Stimulated activated CD4-positive, alpha-beta T cell treated with anti-CD3 and anti-CD28 coated beads, Interleukin-1b, Interleukin-23, amount 100 ng/mL, for 24 hours (primary cell): ENCODE measurements at places on chromosomes 6 and 20.
A peak's percentile ranks its signal among the peaks of the same experiment; 100 is the strongest.

GRCh38 chr6:15284743-15285142 is 38.9 kb downstream of the JARID2 start:
- no peak for DNase-seq

- DNase-seq = no peak
Measured at GRCh38 chr6:17469006-17469832, 75.8 kb downstream of the CAP2 start.

DNA sequence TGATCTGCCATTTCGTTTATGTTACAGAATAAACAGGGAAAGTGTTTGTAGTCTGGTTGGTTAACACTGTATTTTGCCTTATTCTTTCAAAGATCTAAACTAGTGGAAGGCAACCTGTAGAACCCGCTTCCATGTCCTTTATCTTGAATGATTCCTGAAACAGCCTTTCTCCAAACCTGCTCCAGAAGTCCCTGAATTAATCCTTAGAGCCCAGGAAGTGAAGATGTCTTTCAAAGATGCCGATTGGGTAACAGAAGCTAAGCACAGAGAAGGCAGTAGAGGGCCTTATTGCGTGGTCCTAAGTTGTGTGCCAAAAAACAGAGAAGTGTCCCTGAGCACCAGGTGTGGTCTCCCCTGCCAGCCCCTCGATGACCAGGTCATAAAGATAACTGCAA is 19.2 kb upstream of the ZSCAN16 start:
- DNase-seq = no peak

- no peak for DNase-seq
Measured at GRCh38 chr6:143872201-143872600, 7.9 kb downstream of the ZC2HC1B start.

- DNase-seq = no peak
Measured at GRCh38 chr6:131929264-131929663, 21.9 kb downstream of the CCN2 start.

DNA sequence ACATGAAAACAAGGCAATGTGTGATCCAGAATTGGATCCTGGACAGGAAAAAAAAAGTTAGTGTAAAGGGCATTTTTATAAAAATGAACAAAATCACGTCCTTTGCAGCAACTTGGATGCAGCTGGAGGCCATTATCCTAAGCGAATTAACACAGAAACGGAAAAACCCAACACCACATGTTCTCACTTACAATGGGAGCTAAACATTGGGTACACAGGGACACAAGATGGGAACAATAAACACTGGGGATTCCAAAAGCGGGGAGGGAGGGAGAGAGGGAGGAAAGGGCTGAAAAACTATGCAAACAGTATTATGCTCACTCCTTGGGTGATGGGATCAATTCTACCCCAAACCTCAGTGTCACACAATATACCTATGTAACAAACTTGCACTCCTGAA is 91.4 kb upstream of the BTBD3 start:
- no peak for DNase-seq

GRCh38 chr6:147055821-147056392 is 148.3 kb upstream of the STXBP5 start:
- no peak for DNase-seq

DNA sequence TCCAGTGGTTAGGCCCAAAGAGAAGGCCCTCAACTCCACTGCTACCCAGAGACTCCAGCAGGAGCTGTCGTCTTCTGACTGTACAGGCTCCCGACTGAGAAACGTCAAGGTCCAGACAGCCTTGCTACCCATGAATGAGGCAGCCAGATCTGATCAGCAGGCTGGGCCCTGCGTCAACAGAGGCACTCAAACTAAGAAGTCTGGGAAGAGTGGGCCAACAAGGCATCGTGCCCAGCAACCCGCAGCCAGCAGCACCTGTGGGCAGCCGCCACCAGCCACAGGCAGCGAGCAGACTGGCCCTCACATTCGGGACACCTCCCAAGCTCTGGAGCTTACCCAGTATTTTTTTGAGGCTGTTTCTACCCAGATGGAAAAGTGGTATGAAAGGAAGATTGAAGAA is 8.1 kb downstream of the LYRM2 start:
- no peak for DNase-seq

DNA sequence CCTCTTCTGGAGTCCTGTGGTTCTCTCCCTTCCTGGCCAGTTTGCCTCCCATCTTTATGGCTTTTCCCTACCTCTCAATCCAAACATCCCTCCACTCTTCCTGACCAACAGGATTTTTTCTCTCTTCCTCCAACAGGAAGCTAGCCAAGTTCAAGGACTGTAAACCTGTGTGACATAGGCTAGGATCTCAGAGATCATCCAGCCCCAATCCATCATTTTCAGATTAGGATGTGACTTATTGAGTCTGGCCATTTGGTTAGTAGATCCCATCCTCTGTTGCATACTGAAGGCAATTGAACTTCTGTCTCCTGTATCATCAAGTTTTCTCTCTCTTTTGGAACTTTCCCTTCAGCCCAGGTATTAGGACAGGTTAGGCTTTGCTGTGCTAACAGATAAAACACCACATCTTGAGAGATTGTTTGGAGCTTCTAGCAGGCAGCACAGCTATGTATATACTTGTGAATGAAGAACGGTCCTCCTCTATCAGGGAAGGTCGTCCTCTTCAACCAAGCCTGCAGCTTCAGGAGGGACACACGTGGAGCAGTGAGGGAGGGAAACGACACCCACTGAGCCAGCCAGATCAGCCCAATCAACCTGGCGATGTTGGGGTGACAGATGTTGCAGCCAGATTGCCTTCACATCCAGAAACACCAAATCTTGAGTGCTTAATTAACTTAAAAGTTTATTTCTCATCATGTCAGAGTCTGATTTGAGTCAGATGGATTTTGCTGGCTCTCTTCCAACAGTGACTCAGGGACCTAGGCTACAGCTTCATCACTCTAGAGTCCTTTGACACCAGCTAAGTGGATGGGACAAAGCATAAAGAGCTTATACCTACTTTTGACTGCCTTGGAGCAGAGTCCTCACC is 106.8 kb downstream of the GJA10 start:
- peak; percentile 35 for DNase-seq

DNA sequence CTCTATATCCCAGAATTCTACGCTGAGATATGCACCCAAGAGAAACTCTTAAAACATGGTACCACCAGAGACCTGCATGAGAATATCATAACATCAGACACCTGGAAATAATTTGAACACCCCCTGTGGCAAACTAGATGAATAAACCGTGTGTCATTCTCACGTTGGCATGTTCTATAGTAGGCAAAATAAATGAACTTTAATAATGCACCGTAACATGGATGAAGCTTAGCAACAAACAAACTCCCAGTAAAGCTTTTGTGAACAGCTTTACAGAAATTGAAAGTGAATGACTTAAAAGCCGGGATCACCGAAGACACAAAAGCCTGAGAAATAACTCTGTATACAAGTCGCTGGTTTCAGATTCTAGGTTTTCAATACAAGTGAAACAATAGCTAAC is 1166.8 kb upstream of the CITED2 start:
- DNase-seq = no peak

GRCh38 chr6:164531736-164532135 is 777.7 kb downstream of the C6orf118 start:
- DNase-seq = no peak

DNA sequence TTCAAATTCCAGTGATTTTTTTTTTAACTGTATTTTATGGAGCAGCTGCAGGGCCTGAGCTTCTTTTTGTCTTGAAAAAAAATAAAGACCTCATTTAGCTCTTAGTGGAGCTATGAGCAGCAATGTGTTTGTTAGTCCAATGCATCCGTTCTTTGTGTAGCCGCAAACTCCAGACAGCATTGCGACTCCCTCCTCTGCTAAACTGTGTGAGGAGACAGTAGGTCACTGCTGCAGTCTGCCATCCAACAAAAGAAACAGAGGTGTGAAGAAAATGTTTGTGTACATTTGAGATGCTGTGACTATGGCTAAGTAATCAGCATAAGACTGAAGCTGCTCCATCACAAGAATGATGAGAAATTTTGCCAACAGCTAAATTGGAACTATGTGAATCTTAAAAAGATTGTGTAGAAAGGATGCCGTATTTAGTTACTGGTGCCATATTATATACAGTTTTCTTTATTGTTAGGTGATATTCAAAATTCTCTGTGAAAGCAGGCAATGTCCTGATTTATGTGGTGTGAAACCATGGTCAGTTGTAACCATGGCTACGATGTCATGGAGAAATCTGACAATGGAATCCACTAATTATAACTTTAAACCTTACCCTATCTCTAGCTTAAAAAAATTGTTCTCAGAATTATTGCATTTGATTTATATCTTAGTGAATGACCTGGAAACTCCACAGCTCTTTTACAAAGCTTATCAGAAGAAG is 428.8 kb upstream of the EPHA7 start:
- DNase-seq = no peak

- no peak for DNase-seq
Measured at GRCh38 chr6:87995461-87995860, 52.2 kb upstream of the SPACA1 start.

- DNase-seq = no peak
Measured at GRCh38 chr6:158661156-158661685, 11.4 kb downstream of the SYTL3 start.

DNA sequence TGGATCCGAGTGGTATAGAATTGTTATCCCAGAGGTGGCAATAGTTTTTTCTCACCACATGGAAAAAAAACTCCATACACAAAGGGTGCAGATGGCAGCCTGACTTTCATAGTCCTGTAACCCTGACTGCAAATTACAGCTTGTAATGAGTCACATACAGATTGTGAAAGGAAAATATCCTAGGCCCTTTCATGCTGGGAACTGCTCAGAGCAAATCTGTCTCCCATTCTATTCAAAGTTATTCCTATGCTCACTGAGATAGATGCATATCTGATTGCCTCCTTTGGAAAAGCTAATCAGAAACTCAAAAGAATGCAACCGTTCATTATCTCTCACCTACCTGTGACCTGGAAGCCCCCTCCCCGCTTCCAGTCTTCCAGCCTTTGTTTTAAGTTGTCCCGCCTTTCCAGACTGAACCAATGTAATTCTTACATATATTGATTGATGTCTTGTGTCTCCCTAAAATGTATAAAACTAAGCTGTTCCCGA is 108.7 kb upstream of the MAP3K4 start:
- no peak for DNase-seq

- DNase-seq = no peak
Measured at GRCh38 chr20:187733-188132, 1.8 kb downstream of the DEFB128 start.

- DNase-seq = no peak
Measured at GRCh38 chr20:56348746-56349145, 10.0 kb upstream of the FAM210B start.

- DNase-seq = no peak
Measured at GRCh38 chr20:24953621-24954133, 4.6 kb downstream of the CST7 start.

GRCh38 chr6:56357616-56358373 is 110.4 kb upstream of the COL21A1 start:
- DNase-seq = no peak

- DNase-seq = no peak
Measured at GRCh38 chr20:57161478-57162361, 104.7 kb downstream of the BMP7 start.

DNA sequence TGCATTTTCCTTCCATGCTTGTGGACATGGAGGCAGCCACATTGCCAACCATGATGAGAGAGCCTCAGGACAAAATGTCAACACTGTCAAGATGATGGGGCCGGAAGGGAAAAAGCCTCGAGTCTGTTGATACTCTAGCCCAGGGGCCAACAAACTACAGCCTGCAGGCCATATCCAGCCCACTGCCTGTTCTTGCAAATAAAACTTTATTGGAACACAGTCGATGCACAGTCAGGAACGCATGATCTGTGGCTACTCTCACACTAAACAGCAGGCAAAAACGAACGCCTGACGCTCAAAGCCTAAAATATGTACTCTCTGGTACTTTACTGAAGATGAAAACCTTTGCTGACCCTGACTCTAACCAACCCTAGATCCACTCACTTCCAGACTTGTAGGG is 72.3 kb downstream of the BMP7 start:
- no peak for DNase-seq

GRCh38 chr6:75222261-75222660 is 16.4 kb upstream of the COL12A1 start:
- DNase-seq = no peak

- no peak for DNase-seq
Measured at GRCh38 chr6:111711476-111711875, 105.8 kb upstream of the TRAF3IP2 start.

DNA sequence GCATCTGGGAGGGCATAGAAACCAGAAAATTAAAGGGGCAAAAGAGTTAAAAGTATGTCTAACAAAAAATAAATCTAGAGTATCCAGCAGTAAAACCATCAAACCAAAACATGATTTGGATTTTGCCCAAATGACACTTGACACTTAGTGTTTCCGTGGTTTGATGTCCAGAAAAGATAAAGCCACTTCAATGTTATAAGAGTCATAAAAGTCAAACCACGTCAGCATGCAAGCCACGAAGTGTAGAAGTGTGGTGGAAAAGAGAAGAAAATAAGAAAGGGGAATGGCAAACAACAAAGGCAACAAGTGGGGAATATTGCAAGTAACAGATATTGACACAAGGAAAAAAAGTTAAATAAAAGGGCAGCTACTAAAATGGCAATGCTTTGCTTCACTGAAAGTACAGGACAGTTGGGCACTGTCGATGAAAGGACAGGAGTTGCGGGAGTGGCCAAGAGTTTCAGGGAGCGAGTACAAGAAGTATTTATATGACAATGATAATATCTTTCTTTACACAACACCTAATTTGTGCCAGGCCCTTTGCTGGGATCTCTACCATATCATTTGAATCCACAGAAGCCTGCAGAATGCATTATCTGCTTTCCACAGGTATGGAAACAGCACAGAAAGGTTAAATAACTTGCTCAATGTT is 6.3 kb upstream of the HDDC2 start:
- no peak for DNase-seq

DNA sequence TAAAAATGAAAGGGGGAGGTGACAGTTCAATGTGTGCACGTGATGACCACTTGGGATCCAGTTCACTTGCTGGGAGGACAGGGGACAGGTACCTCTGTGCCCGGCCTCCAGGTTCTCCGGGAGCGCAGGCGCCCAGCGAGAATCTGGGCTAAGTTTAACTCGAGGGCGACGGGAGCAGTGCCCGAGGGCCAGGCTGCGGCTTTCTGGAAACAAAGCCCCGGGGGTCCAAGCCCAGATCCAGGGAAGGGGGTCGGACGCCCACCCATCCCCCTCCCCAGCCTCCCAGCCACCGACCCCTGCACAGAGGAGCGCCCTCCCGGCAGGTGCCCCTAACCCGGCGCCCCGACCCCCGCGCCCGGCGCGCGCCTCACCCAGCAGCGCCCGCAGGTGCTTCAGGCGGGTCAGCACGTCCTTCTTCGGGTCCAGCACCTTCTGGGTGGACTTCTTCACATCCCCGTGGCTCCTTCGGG is 405 bp downstream of the RALGAPA2 start:
- peak; percentile 2 for DNase-seq

DNA sequence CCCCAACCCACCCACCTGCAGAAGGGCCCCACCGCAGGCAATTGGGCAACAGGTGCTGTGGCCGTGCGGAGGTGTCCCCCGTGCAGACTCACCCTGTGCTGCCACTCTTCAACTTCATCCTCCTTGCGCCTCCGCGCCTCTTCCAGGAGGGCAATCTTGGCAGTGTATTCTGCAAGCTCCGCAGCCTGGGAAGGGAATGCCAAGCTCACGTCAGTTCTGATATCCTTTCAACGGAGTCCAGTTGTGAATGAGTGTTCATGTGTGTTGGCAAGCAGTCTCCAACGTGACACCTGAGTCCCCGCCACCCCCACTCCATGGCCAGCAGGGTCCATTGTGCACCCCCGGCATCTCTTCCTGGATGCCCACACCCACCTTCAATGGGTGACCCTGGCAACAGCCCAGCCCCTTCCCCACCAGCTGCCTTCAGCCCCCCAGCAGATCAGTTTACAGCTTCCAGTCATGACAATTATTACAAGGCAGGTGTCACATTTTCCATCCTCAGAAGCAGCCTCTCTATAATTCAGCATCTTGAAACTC is 49.9 kb downstream of the EZR start:
- no peak for DNase-seq

GRCh38 chr6:150875841-150876240 is 10.3 kb downstream of the MTHFD1L start:
- no peak for DNase-seq
